BE2C (cell line): ENCODE measurements at places on chromosomes 1 and 21.
A peak's percentile ranks its signal among the peaks of the same experiment; 100 is the strongest.

DNA sequence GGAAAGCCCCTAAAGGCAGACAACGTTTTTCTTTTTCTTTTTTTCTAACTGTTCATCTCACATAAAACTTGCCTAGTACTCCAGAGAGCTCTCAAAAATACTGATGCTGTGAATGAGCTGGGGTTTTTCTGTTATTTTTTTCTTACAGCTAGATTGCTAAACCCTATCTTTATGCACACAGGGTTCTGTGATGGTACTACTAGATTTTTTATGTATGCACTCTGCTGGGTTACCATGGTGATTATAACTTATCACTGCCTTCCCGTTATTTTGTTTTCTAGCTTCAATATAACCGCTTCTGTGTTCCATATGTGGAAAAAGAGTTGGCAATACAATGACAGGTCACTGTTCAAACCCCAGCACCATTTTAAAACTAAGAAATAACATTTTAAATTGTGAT is 43.7 kb upstream of the KCNK1 start:
- no peak for DNase-seq

- peak; percentile 52 for DNase-seq
Observed at GRCh38 chr1:97943354-97943753, 22.5 kb upstream of the DPYD start.

- DNase-seq, result no peak
Observed at GRCh38 chr1:28974432-28974831, 60.1 kb downstream of the EPB41 start.

GRCh38 chr1:240086726-240087125 is 5.0 kb upstream of the FMN2 start:
- no peak for DNase-seq

DNA sequence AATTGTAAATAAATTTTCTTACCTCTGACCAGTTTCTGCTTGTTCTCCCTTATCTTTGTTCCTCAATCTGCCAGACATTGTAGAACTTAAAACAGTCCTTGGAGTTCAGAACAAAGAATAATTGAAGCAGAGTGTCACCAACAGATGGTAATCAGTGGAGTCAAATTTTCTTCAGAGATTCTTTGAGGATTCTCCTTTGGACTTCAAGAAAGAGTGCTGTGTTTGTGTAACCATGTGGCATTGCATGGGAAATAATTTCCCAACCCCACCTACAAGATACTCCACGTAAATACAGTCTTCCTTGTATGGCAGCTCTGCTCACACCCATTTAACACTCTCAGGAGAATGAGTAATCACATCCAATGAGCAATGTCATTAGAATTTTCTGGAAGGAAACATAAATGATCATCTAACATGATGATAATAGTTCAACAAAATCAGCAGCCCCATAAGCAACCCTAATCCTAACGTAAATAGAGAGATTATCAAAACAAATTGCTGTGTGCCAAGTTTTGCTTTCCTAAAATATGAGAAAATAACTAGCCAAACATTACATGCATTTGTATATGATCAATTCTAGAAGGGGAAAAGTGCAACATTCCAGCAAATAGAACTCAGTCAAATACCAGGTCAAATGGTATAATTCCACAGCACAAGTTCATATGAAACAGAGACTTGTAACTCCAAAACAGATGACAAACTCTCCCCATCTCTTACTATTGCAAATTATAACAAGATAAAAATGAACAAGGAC is 6.9 kb upstream of the DENND1B start:
- DNase-seq, result no peak

- DNase-seq, result no peak
Observed at GRCh38 chr21:17214801-17215200, 298.0 kb upstream of the CXADR start.

GRCh38 chr1:236122176-236122575 is 20.2 kb upstream of the GPR137B start:
- no peak for DNase-seq

DNA sequence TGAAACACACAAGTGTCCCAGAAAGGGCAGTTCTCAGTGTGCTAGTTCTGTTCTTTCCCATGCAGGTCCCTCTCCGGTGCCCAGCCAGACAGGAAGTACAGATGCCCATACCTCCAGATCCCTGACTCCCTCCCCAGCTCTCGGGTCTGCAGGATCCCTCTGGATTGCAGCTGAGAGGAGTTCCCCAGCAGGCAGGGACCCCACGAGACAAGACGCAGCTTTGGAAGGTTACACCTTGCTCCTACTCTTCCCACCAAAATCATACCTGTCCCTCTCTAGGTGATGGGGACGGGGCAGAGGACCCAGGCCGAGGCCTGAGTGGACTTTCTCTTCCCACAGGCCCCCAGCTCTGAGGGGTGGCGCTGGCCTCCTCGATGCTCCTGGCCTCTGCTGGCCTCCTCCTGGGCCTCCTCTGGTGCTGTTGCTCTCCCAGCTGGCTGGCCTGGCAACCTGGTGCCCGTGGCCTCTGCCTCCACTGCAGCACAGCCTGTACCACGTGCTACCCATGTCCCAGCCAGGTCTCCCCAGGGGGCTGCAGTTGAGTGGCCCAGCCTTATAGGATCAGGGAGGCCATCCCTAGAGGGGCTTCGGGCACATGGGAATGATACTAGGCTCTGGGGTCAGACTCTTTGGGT is 9.4 kb downstream of the LDLRAD2 start:
- DNase-seq, result no peak

- DNase-seq, result no peak
Observed at GRCh38 chr21:46078978-46079351, 18.9 kb upstream of the COL6A2 start.

- no peak for DNase-seq
Observed at GRCh38 chr1:203286161-203286984, 18.9 kb upstream of the BTG2 start.

- DNase-seq, result no peak
Observed at GRCh38 chr1:98197356-98197755, 276.5 kb upstream of the DPYD start.

DNA sequence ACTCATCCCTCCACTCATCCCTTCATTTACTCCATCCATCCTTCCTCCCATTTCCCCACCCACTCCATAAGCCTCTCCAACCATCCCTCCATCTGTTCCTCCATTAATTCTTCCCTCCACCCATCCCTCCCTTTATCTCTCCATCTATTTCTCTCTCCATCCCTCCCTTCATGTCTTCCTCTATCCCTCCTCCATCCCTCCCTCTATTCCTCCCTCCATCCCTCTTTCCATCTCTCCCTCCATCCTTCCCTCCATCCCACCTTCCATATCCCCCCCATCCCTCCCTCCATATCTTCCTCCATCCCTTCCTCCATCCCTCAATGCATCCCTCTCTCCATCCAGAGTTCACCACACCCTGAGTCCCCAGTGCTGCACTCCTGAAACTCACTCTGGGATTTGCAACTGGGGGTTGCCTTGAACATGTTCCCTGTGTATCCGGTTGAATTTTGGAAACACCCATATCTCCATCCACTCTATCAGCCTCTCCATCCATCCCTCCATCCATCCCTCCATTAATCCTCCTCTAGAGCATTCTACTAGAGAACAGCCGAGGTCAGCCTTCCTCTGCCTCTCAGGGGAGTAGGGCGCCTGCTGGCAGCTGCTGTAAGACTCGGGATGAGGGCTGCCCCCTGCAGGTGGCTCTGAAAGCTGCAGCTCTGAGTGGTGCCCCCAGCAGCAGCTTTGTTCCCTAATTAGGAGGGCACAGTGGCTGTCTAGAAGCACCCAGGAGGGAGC is 39.4 kb downstream of the ABCG1 start:
- DNase-seq, result peak; percentile 83
